Gastrocnemius medialis (tissue), 4 donors: ENCODE measurements at places on chromosomes 7 and 10. TPM values are rescaled to one million over a fixed set of nuclear protein-coding genes. Genes with fewer than 3 reads are reported as not detected.

DNA sequence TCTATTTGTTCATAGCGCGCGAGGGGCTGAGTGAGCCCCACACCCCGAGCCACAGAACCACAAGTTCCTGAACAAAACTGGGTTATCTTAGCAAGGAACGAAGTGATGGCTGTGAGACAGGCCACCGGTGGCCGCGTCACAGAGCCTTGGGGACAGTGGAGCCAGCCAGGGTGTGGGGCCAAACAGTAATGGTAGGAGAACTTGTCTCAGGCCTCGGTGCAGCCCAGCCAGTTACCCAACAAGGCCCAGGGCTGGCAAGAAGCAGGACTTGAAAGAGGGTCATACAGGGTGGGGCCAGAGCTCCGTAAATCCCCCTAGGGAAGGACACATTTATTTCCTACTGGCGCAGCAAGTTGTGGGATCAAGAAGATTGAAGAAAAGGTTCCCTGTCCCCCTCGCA lies 39.4 kb upstream of the TNS3 start:
- no peaks in the 10 kb centered on the region for H3K36me3 ChIP-seq
- no peak overlapping the region for H3K4me3 ChIP-seq
- no peaks in the 10 kb centered on the region for H3K4me1 ChIP-seq

GRCh38 chr10:86210416-86210815 lies 156.2 kb downstream of the GRID1 start:
- H3K36me3 ChIP-seq = no peaks in the 10 kb centered on the region
- no peak overlapping the region for H3K27ac ChIP-seq
- DNase-seq = no peak
- H3K4me3 ChIP-seq = no peak overlapping the region
- no peaks in the 10 kb centered on the region for H3K27me3 ChIP-seq
- no peaks in the 10 kb centered on the region for H3K4me1 ChIP-seq

GRCh38 chr7:66737667-66738066 lies 2.9 kb upstream of the RABGEF1 start:
- H3K4me3 ChIP-seq = no peak overlapping the region
- DNase-seq = no peak
- H3K27ac ChIP-seq = no peak overlapping the region
- H3K27me3 ChIP-seq = no peaks in the 10 kb centered on the region
- H3K4me1 ChIP-seq = peaks cover 9% of the 10 kb centered on the region

Gene TLX1
- total RNA-seq = not detected

DNA sequence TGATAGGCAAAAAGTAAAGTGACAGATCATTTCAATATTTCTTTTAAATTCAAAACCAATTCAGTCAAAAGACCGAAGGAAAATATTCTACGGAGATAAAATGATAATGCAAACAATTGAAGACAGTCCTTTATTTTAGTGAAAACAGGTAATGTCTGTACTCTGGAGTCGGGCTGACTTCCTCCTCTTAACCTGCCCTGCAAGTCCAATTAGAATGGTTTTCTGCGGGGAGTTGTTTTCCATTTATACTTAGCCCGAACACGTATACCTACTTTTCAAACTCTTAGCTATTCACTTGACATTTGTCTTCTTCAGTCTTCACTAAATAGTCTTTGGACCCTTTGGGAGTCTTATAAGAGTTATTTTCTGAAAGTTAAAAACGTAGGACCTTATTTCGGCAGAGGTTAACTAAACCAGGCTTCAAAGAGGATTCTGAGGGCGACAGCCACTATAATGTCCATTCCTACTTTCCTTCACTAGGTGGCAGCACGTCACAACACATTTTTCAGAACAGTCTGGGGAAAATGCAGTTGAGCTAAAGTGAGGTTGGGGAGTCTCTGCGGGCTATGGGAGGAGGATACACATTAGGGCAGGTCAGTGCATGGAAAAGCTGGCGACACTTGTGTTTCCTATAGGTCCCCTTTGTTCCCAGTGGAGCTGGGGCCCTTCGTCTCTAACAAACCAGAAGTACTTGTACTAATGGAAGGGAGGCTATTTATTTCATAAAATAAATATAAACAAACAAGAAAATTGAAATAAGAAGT lies 472.0 kb downstream of the KCNMA1 start:
- no peaks in the 10 kb centered on the region for H3K4me1 ChIP-seq
- H3K27me3 ChIP-seq = no peaks in the 10 kb centered on the region
- DNase-seq = peak; percentile 29
- no peak overlapping the region for H3K27ac ChIP-seq
- H3K4me3 ChIP-seq = no peak overlapping the region

DNA sequence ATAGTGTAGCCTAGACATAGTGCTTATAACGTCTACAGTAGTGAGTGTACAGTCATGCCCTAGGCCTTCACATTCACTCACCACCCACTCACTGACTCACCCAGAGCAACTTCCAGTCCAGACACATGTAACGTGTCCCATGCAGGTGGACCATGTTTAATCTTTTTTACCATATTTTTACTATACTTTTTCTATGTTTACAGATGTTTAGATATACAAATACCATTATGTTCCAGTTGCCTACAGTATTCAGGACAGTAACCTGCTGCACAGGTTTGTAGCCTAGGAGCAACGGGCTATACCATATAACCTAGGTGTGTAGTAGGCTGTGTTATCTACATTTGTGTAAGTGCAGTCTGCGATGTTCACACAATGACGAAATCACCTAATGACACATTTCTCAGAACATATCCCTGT lies 11.0 kb downstream of the MPP7 start:
- H3K4me1 ChIP-seq = peaks cover 3% of the 10 kb centered on the region
- no peak overlapping the region for H3K27ac ChIP-seq
- no peak for DNase-seq
- H3K27me3 ChIP-seq = no peaks in the 10 kb centered on the region
- H3K4me3 ChIP-seq = no peak overlapping the region
- no peaks in the 10 kb centered on the region for H3K36me3 ChIP-seq

DNA sequence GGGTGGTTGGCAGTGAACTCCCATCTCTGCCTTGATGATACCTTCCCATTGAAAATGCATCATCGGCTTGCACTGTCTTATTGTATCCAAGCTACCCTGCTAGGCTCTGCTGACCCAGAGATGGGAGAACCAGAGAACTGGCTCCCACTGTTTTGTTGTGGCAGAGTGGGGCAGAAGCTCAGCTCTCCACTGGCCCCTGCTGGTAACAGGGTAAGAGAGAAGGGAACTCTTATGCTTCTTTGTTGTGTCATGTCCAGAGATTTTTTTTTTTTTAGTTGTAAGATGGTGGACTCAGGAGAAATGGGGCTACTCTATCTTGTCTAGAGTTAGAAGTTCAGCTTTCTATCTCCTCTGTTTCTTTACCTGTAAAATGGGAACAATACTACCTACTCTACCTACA lies 100.5 kb upstream of the SDK1 start:
- no peak for DNase-seq
- H3K27ac ChIP-seq = no peak overlapping the region
- no peaks in the 10 kb centered on the region for H3K36me3 ChIP-seq
- H3K27me3 ChIP-seq = no peaks in the 10 kb centered on the region

- no peaks in the 10 kb centered on the region for H3K27me3 ChIP-seq
- H3K4me3 ChIP-seq = no peak overlapping the region
- DNase-seq = peak; percentile 22
- H3K36me3 ChIP-seq = no peaks in the 10 kb centered on the region
- peaks cover 3% of the 10 kb centered on the region for H3K4me1 ChIP-seq
- H3K27ac ChIP-seq = no peak overlapping the region
These were observed 325.8 kb upstream of the ZMIZ1 start for GRCh38 chr10:78742730-78743615.

GRCh38 chr10:14731875-14732512 lies 42.7 kb downstream of the FAM107B start:
- no peaks in the 10 kb centered on the region for H3K36me3 ChIP-seq
- no peaks in the 10 kb centered on the region for H3K4me1 ChIP-seq
- H3K4me3 ChIP-seq = no peak overlapping the region

DNA sequence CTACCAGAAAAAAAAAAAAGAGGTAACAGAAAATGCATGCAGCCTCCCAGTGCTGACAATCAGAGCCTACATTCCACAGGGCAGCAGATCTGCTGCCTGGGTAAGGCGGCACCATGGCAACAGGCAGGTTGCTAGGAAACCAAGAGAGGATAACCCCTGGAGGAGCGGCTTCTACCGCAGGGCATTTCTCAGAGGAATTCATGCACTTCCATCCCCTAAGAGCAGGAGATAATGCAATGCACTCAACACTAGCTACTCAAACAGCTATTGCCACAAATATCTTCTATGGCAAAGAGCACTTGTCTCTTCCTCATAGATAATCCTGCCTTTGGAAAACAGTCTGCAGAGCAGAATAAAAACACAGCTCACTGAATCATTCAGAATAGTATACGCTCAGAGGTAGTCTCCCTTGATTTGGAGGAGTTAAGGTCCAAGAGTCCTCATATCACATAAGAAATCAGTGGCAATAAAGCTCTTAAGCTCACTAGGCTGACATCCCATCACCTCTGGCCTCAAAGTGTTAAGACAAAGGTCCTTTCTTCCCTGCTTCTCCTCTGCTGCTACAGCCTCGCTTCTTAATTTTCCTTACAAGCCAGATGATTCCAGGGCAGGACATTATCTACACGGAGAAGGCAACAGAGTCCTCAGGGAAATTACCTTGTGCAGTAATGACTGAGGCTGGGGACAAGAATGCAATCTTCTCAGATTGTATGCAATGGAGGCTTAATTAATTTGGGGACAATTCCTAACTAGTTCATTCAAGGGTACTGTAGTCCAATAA lies 10.7 kb downstream of the PSAP start:
- no peaks in the 10 kb centered on the region for H3K36me3 ChIP-seq
- peak overlapping the region; percentile 99 for H3K27ac ChIP-seq
- peaks cover 99% of the 10 kb centered on the region for H3K4me1 ChIP-seq
- no peak for DNase-seq

GRCh38 chr10:130140425-130140824 lies 4.2 kb downstream of the GLRX3 start:
- H3K4me3 ChIP-seq = no peak overlapping the region
- H3K4me1 ChIP-seq = peaks cover 63% of the 10 kb centered on the region
- no peak for DNase-seq
- no peaks in the 10 kb centered on the region for H3K36me3 ChIP-seq
- H3K27ac ChIP-seq = no peak overlapping the region

Gene CDHR1
- total RNA-seq = not detected

DNA sequence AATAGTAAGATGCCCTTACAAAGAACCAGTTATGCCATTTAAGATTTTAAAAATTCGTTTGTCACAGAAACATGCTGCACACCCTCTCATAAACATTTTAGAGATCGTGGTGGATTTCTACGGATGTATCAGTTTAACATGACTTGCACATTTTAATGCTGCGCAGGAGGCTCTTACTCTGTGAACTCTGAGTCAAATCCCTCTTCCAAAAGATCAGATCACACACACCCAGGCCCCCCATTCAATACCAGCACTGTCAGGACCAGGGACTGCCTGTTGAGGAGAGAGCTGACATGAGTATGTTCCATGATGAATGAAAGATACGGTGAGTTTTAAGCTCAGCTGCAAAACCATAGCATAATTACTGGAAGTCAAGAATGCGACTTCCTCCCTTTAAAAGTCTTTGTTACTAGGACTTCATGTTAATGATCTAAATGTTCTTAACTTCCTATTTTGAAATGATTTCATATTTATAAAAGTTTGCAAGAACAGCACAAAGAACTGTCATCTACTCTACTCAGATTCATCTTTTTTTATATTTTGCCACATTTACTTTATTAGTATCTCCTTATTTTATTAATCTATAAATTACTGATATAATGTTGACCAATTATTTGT lies 500.2 kb downstream of the GLRX3 start:
- no peak overlapping the region for H3K4me3 ChIP-seq
- no peaks in the 10 kb centered on the region for H3K36me3 ChIP-seq
- no peaks in the 10 kb centered on the region for H3K4me1 ChIP-seq
- no peak for DNase-seq
- no peak overlapping the region for H3K27ac ChIP-seq

- H3K4me1 ChIP-seq = no peaks in the 10 kb centered on the region
- no peak for DNase-seq
- H3K27ac ChIP-seq = no peak overlapping the region
- no peaks in the 10 kb centered on the region for H3K36me3 ChIP-seq
- H3K4me3 ChIP-seq = no peak overlapping the region
- H3K27me3 ChIP-seq = no peaks in the 10 kb centered on the region
These were observed 65.6 kb upstream of the C10orf90 start for GRCh38 chr10:126736142-126736541.

DNA sequence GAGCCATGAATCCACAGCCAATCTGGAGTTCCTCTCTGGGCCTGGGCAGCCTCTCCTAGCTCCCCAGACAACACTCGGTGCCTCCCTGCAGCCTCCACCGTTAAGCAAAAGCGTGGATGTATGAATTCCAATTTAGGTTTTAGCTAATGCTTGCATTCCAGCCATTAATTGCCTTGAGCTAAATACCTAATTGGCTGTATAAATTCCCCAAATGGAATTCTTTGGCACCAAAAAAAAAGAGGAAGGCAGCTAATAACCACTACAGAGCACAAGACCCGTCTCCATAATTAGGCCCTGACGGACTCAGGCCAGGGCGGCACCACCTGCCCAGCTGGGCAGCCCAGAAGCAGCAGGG lies 140.5 kb downstream of the PTPRN2 start:
- H3K4me3 ChIP-seq = no peak overlapping the region
- no peaks in the 10 kb centered on the region for H3K27me3 ChIP-seq
- no peaks in the 10 kb centered on the region for H3K4me1 ChIP-seq
- DNase-seq = no peak
- H3K36me3 ChIP-seq = no peaks in the 10 kb centered on the region

- H3K4me3 ChIP-seq = no peak overlapping the region
- H3K27me3 ChIP-seq = no peaks in the 10 kb centered on the region
- no peak for DNase-seq
These were observed 5.7 kb downstream of the AUTS2 start for GRCh38 chr7:69603937-69604494.

- H3K27me3 ChIP-seq = no peaks in the 10 kb centered on the region
- H3K4me3 ChIP-seq = no peak overlapping the region
- no peaks in the 10 kb centered on the region for H3K36me3 ChIP-seq
- no peaks in the 10 kb centered on the region for H3K4me1 ChIP-seq
- no peak overlapping the region for H3K27ac ChIP-seq
These were observed 138.9 kb downstream of the MAD1L1 start for GRCh38 chr7:2093843-2094220.

- H3K27ac ChIP-seq = no peak overlapping the region
- no peaks in the 10 kb centered on the region for H3K27me3 ChIP-seq
- no peaks in the 10 kb centered on the region for H3K36me3 ChIP-seq
- DNase-seq = no peak
These were observed 37.0 kb upstream of the CCSER2 start for GRCh38 chr10:84291384-84291783.

Gene IL2RA
- total RNA-seq = not detected

DNA sequence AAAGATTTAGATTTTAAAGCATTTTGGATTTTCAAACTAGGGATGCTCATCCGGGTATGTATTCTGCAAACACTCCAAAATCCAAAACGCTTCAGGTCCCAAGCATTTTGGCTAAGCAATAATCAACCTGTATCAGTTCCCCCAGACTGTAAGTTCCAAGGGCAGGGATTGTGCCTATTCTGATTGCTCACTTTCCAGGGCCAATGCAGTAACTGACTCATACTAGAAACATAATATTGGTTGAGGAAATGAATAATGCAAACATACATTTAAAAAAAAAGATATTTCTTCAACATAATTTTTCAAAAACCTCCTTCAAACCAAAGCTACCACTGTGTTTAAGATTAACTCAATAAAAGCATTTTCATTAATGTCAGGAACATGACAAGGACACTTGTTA lies 69.5 kb downstream of the HIBADH start:
- H3K27me3 ChIP-seq = no peaks in the 10 kb centered on the region
- no peaks in the 10 kb centered on the region for H3K36me3 ChIP-seq
- DNase-seq = no peak
- no peak overlapping the region for H3K4me3 ChIP-seq
- no peak overlapping the region for H3K27ac ChIP-seq
